ENCODE measurements at places on chromosomes 3 and 15.
A peak's percentile ranks its signal among the peaks of the same experiment; 100 is the strongest.

- no peak for DNase-seq
These were observed 41.6 kb upstream of the DLG1 start for GRCh38 chr3:197339841-197340520.

- DNase-seq: no peak
These were observed 710 bp downstream of the ABHD10 start for GRCh38 chr3:111979434-111980038.

GRCh38 chr3:78791753-78792152 is 976.0 kb downstream of the ROBO1 start:
- no peak for DNase-seq

- no peak for DNase-seq
These were observed 73.8 kb downstream of the LIPC start for GRCh38 chr15:58505581-58505980.

DNA sequence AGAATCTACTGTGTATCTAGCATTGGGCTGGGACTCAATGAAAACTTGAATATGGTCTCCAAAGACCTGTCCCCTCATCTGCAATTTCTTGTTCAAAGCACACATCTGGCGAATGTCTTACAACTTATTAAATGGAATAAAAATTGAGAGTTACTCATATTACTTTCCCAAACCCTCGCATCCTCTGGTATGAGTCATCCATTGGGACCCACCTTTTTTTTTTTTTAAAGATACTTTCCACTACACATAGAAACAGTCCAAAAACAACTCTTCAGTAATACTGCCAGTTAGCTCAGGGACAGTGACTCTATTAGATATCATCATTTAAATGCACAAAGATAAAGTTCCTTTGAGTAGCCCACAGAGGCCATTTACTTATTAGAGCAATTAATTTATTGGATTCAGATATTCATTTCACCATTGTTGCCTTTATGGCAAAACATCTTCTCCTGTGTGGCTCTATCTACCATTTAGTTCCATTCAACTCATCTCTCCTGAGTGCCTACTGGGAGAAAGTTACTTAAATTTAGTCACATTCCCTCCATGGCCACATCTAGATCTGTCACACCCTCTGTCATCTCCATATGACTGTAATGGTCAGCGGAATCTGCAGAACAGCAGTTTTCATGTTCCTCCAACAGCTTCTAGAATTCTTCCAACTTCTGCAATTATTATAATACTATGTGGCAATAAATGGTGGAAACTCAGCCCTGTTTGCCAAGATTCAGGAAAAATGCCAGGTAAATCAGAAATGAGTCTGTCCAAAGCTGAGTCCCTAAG is 77.9 kb upstream of the ARHGEF3 start:
- DNase-seq: no peak

DNA sequence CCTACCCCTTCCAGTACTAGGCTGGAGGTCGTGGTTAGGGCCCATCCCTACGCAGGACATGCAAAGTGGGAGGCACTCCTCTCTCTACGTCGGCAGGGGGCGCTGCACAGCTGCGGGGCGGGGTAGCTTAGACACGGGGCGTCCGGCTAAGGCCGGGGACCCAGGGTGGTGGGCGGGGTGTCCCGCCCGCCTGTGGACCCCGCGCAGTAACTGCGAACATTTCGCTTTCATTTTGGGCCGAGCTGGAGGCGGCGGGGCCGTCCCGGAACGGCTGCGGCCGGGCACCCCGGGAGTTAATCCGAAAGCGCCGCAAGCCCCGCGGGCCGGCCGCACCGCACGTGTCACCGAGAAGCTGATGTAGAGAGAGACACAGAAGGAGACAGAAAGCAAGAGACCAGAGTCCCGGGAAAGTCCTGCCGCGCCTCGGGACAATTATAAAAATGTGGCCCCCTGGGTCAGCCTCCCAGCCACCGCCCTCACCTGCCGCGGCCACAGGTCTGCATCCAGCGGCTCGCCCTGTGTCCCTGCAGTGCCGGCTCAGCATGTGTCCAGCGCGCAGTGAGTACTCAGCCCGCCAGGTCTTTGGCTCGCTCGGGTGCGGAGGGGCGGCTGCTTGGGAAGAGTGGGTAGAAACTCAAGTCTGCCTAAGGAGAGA is at the start of gene IL12A:
IL12A (plus strand) TSS at position 219 of the 655 bp plus-strand sequence.
- DNase-seq: peak; percentile 70

GRCh38 chr3:127598841-127599570 is 795 bp downstream of the MCM2 start:
- DNase-seq: no peak

- no peak for DNase-seq
These were observed 72.2 kb downstream of the DLG1 start for GRCh38 chr3:197226179-197226578.

DNA sequence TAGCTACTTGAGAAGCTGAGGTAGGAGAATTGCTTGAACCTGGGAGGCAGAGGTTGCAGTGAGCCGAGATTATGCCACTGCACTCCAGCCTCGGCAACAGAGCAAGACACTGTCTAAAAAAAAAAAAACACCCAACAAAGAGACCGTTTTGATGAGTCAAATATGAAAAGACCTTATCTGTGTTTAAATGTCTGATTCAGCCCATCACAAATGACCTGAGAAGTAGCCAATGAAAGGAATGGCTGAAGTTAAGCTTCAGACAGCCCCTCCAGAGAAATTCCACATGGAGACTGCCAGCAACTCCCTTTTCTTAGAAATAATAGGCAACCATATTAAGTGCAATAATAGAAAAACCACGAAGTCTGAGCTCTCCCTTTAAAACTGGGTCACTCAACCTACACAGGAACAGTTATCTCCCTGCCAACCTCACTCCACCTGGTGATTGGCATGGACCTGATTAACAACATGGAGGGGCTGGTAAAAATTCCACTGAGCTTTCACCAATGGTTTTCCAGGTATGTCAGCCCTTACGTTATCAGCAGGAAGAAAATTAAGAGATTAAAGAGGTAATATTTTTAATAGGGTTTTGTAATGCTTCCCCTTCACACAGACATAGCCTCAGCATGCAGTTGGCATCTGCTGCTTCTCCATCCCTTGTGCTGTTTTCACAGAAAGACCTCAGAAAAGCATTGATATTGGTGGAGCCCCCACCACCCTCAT is 238.1 kb upstream of the STT3B start:
- no peak for DNase-seq

GRCh38 chr3:40224796-40225515 is 84.6 kb upstream of the EIF1B start:
- no peak for DNase-seq

- no peak for DNase-seq
These were observed 2.1 kb downstream of the RIOX2 start for GRCh38 chr3:97970156-97970555.

GRCh38 chr3:186653080-186653707 is 12.6 kb upstream of the HRG start:
- no peak for DNase-seq

- DNase-seq: no peak
These were observed 15.7 kb upstream of the PPARG start for GRCh38 chr3:12273045-12273695.

GRCh38 chr3:196355668-196356067 is 17.5 kb upstream of the TM4SF19 start:
- no peak for DNase-seq

DNA sequence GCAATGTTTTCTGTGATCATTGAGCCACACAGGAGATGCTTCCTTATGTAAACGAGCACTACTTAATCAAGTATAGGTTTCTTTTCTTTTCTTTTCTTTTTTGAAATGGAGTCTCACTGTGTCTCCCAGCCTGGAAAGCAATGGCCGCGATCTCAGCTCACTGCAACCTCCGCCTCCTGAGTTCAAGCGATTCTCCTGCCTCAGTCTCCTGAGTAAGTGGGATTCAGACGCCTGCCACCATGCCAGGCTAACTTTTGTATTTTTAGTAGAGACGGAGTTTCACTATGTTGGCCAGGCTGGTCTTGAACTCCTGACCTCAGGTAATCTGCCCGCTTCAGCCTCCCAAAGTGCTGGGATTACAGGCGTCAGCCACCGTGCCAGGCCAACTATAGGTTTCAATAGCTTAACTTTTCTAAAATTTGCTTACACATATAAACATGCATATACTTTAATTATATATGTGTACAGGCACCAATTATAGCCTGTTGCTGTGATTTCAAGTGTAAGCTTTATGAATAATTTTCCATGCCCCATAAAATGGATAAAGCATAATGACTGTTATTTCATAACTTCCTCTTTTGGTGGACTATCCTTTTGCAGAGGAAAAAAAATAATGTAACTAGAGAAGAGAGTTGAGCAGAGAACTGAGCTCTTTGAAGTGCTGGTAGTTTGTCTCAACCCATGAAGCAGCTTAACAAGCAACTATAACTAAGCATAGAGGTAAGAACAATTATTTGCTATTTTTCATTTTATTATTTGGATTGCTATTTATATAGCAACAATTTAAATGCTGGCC is 24.8 kb upstream of the MBNL1 start:
- no peak for DNase-seq

- no peak for DNase-seq
These were observed 22.1 kb downstream of the GABRR3 start for GRCh38 chr3:98012979-98013378.

- DNase-seq: peak; percentile 37
These were observed 259.9 kb downstream of the FGF12 start for GRCh38 chr3:192467230-192468140.

GRCh38 chr3:155519078-155519477 is 225.6 kb upstream of the STRIT1 start:
- no peak for DNase-seq

GRCh38 chr3:25090698-25091453 is 337.2 kb upstream of the RARB start:
- DNase-seq: no peak

DNA sequence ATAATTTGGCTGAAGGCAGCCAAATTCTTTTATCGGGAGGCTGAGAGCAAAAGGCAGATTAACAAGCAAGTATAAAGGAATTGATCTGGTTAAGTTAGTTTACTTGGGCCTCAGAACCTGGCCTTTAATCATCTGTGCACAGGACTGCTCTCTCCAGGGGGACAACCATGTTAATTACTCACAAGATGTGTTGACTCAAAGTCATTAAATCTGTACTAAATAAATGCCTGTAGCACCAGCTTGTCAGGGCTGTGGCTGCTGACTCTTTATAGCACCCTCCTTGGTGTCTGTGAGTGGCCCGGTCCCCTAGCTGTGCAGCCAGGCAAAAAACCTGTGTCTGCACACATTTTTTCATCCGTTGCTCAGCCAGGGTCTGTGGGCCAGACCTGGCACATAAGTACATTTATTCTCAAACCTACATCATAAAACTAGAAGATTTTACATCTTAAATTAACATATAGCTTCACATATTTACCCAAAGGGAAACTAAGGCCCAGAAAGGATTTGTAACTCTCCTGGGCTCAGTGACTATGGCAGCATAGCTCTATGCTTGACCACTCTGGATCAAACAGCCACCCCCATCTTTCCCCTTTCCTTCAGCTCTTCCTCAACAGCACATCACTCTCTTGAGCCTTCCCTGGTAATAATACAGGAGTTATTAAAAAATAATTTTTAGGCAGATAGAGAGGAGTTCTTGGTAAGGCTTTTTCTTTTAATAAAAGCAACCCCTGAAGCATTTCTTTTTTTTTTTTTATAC is 51.4 kb downstream of the NCEH1 start:
- no peak for DNase-seq

GRCh38 chr3:36988356-36988755 is 4.6 kb downstream of the EPM2AIP1 start:
- no peak for DNase-seq

DNA sequence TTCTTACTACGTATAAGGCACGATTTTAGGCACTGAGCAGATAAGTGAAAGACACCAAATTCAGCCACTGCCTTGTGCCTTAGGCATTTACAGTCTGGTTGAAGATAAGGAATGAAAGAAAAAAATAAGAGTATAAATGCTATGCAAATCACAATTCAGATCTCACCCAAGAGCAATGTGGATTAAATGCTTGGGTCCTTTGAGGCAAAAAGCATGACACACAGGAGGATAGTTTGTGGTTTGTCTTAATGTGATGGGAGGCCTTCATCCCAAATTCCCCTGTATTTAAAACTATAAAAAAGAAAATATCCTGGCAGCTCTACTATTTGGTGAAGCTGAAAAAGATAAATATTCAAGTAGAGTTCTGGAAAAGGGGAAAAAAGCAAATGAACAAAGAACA is 79.8 kb downstream of the TGFBR2 start:
- DNase-seq: no peak

GRCh38 chr3:113268942-113269341 is 57.6 kb downstream of the BOC start:
- no peak for DNase-seq

- DNase-seq: no peak
These were observed 48.5 kb downstream of the TJP1 start for GRCh38 chr15:29773816-29774215.

DNA sequence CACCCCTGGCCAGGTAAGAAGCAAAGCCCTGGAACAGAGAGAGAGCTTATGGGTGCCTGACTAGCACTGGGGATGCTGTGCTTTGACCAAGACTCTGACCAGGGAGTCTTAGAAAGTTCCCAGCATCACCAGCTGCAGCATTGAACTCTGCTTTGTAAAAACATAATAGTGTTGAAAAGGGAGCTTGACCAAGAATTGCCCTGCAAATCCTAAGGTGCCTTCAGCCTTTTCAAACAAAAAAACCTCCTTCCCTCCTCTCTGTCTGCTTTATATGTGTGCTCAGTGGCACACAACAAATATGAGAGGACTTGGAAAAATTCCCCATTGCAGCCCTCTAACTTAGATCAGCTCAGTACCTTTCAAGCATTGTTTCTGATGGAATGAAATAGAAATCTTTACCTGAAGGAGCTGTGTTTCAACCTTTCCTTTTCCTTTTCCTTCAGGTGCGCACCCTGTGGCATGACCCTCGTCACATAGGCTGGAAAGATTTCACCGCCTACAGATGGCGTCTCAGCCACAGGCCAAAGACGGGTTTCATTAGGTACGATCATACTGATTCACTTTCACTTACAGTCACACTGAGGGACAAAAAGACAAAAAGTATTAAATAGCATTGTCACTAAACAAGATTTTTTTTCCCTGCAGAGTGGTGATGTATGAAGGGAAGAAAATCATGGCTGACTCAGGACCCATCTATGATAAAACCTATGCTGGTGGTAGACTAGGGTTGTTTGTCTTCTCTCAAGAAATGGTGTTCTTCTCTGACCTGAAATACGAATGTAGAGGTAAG is 13.0 kb downstream of the THBS1 start:
- no peak for DNase-seq

DNA sequence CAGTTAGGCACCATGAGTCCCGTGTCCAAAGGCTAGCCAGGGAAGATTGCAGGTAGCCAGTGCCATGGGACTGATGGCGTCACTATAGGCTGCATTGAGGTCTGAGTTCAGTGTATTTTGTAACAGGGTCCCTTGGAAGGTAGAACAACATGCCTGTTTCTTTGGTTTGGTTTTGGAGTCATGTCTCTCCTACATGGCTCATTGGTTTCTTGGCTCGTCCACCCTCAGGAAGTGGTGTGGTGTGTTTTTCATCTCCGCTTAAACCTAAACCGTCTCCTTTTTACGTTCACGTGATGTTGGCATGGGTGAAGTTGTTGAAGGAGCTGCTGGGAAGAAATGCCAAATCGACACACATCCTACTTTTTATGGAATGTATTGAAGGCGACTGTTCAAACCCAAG is 71.6 kb downstream of the FLNB start:
- DNase-seq: no peak

- no peak for DNase-seq
These were observed 57.2 kb downstream of the SNX4 start for GRCh38 chr3:125462722-125463299.

All from stimulated activated CD4-positive, alpha-beta T cell treated with anti-CD3 and anti-CD28 coated beads, Interleukin-15, amount 100 ng/mL, for 48 hours (primary cell).